Activated T-cell treated with anti-CD3 and anti-CD28 coated beads for 4 hours (primary cell): ENCODE measurements at places on chromosomes 13 and 19.
A peak's percentile ranks its signal among the peaks of the same experiment; 100 is the strongest.

DNA sequence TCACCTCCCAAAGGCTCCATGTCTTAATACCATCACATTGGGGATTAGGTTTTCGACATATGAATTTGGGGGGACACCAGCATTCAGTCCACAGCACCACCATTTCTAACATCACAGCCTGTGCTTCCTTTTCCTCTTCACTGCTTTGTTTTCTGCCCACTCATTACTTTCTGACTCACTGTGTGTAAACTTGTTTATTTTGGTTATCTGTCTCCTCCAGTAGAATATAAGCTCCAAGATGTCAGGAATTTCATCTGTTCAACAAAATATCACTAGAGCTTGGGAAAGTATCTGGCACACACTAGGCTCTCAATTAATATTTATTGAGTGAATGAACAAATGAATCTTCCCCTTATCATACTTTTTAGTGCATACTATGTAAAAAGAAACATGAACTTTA, 152.0 kb downstream of the NUFIP1 start:
- DNase-seq, result no peak

- no peak for DNase-seq
These were observed 16.1 kb upstream of the SLC46A3 start for GRCh38 chr13:28734906-28735305.

- no peak for DNase-seq
These were observed 3.4 kb downstream of the FNDC3A start for GRCh38 chr13:48978942-48979601.

GRCh38 chr13:77811981-77812380, 106.7 kb downstream of the EDNRB start:
- DNase-seq, result no peak

DNA sequence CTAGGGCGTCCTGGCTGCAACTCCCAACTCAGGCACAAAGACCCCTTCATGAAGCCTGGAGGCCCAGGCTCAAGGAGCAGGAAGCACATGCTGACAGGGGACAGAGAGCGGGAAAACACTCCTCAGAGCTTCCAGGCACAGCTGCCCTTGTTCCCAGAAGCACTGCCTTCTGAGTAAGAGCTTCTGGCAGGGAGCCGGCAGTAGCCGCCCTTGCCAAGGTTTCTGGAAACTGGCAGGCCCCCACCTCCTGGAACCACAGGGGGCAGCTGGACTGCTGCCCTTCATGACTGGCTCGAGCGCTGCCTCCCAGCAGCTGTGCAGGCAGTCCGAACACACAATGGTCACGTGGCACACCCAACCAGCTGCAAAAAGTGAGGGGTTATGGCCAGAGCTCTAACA, 33.6 kb upstream of the EPHX3 start:
- no peak for DNase-seq

DNA sequence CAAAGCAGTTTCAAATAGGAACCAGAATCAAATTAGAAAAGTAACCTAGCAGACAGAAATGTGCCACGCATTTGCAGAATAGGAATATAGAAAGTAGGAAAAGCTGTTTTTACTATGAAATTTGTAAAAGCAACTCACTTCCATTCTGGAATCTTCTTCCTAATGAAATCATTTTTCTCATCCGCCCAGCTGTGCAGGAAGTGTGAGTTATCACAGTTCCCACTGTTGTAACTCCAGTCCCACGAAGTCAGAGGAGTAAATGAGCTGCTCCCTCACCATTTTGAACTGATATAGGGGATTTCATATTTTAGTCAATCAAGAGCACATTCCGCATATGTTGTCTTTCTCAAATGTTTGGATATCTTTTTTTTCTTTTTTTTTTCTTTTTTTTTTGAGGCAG, 230.8 kb downstream of the TBC1D4 start:
- DNase-seq, result no peak

DNA sequence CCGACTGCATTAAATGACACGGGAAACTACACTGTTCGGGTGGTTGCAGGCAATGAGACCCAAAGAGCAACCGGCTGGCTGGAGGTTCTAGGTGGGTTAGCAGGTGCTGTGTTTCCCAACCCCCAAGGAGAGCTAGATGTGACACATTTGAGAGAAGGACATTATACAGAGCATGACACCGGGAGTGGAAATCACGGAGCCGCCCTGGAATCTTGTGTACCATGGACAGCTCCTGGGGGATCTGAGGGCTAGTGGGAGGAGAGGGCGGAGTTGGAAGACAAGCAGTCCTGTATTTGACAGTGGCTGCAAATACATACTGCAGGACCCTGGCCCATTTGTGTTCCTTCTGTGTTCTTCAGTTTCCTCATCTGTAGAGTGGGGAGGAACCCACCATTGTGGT, 2.3 kb downstream of the CEACAM18 start:
- DNase-seq, result no peak

DNA sequence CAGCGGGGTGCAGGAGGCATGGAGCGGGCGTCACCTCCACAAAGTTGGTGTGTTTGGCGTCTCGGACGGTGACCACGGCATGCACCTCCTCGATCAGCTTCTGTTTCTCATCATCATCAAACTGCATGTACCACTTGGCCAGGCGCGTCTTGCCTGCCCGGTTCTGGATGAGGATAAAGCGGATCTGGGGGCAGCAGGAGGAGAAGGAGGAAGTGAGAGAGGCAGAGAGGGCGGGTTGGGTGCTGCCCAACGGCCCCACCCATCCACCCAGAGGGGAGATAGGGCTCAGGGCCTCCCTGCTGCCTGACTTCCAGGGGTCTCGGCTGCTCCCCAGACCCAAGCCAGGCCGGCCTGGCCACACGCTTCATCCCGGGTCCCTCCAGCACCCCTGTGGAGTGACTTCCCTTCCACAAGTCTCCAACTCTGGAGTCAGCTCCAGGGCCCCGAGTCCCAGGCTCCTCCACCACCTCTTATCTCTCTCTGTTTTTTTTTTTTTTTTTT, 4.6 kb downstream of the AP2S1 start:
- DNase-seq, result no peak

- DNase-seq, result no peak
These were observed 39.5 kb downstream of the MIPEP start for GRCh38 chr13:23849670-23850069.

DNA sequence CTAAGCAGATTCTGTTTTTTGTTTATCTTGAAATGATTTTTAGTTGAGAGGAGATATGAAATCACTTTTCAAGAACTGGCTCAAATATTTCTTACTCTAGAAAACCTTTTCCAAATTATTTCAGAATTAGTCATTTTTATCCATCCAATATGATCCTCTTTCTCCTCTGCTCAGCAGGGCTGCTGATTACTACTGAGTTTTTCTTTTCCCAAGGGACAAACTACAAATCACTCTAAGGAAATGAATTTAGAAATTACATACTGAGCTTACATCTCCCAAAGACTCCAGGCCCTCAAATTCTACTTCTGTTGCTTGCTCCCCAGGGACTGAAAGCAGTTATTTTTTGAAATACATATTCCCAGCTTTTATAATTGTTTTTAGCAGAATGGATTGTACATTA, 87.4 kb upstream of the UFM1 start:
- DNase-seq, result no peak

- DNase-seq, result no peak
These were observed 47.8 kb upstream of the DIAPH3 start for GRCh38 chr13:60211548-60211947.

DNA sequence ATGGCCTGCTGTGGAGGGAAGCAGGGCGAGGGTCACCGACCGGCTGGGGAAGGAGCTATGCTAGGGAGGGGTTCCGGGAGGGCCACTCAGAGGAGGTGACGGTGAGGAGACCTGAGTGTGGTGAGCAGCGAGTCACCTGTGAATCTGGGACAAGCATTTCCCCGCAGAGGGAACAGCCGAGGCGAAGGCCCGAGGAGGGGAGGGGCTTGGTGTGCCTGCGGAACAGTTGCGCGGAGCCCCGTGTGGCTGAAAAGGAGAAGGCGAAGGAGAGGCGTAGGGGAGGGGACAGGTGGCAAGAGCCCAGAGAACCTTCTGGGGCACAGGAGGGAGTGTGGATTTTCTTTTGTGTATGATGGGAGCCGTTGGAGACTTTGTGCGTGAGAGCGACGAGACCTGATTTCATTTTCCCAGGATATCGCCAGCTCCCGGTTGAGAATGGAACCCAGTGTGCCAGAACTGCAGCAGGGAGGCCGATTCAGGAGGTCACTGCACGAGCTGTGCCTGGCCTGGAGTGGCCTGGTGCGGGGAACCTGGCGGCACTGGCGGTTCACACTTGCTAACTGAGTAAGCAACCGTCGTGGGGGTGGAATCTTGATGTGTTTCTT, 117.7 kb upstream of the ZNF507 start:
- DNase-seq, result no peak

DNA sequence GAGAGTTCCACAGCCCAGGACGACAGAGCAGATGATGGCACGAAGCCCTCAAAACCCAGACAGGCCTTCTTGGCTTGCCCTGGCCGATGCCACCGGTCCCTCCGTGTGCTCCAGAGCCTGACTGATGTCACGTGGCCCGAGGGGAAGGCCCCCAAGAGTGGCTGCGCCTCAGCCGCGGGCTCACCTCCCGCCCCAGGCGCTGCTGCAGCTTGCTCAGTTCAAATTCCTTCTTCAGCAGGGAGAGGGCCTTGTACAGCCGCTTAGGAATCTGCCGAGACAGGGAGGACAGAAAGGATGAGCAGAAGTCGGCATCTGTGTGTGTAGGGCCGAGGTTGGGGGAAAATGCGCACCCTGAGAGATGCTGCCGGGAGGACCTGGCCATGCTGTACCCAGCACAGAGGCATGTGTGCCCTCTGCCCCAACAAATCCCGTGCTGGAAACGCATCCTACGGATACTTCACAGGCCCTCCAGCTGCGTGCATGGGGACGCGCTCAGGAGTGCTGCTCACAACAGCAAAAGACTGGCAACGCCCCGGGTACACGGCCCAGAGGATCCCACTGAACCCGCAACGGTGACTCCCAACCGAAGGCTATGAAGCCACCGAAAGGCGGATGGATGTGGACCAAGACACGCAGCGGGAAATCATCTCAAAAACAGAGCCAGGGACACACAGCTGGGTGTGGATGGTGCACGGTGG, 12.9 kb downstream of the LONP1 start:
- DNase-seq, result no peak

DNA sequence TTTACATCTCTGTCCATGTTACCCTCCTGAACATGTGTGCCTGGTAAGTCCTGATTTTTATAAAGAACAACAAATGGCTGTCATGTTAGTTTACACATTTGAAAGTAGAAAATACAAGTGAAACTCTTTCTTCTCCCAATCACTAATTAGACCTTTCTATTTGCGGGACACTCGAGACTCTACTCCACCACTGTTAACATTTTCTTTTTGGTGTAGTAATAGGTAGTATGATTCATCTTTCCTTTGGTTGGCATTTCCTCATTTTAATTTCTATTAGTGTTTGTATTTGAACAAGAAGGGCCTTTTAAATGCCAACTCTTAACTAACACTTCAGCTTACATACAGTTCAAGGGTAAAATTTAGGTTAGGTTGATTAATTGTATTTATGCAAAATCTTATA, 371.1 kb downstream of the PCDH9 start:
- no peak for DNase-seq

GRCh38 chr13:79812070-79812850, 331.3 kb downstream of the NDFIP2 start:
- no peak for DNase-seq

DNA sequence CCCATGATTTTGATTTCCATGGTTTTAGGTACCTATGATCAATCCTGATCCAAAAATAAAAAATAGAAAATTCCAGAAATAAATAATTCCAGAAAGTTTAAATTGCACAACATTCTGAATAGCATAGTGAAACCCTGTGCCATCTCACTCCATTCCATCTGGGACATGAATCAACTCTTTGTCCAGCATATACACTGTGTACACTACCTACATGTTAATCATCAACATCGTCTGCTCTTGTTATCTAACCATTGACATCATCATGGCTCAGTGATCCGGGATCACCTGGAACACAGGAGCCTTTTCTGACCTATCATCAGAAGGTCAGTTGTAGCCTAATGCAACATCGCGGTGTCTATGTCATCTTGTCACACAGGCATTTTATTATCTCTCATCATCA, 75.6 kb downstream of the MYO16 start:
- no peak for DNase-seq

- peak; percentile 49 for DNase-seq
These were observed 730 bp downstream of the NRTN start for GRCh38 chr19:5805462-5806132.

GRCh38 chr19:35476149-35476548, 14.1 kb downstream of the KRTDAP start:
- no peak for DNase-seq

- DNase-seq, result no peak
These were observed 89.3 kb downstream of the UBL3 start for GRCh38 chr13:29761160-29761559.

DNA sequence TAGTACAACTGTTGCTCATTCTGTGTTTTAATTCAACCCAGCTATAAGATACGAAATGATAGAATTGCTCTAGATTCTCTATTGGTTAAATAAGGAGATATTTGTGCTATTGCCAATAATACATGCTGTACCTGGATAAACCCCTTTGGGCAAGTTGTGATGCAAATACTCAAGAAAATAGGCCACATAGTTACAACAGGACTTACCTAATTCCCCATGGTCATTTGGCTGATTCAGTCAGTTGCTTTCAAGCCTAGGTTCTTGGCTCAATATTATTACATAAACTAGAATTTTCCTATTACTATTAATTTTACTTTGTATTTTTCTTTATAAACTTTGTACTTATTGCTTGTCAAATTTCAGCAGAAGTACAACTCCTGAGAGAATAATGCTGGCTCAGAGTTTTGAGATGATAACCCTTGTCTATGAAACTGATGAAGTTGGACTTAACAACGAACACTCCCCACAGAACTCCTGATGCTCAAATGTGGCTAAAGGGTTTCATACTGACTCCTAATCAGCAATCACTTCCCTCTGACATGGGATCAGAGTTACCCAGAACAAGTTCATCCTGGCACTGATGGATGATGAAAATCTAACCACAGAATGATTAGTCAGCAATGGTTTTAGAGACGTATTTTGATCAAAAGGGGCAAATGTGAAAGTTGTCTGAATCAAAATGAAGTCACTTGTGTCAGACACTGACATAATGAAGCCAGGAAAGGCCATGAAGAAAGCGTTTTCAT, 221.1 kb downstream of the ITGBL1 start:
- DNase-seq, result no peak

- DNase-seq, result no peak
These were observed at the start of gene ARHGEF7 for GRCh38 chr13:111115061-111115964. Gene ARHGEF7, plus strand, starts transcription at chr13:111115310. Its CDS starts 217 bp downstream, at chr13:111115527.

- no peak for DNase-seq
These were observed 844 bp upstream of the ASPDH start for GRCh38 chr19:50514346-50515167.

- no peak for DNase-seq
These were observed 3.9 kb upstream of the B9D2 start for GRCh38 chr19:41367848-41368301.

- no peak for DNase-seq
These were observed 9.0 kb downstream of the EGLN2 start for GRCh38 chr19:40808021-40808325.

DNA sequence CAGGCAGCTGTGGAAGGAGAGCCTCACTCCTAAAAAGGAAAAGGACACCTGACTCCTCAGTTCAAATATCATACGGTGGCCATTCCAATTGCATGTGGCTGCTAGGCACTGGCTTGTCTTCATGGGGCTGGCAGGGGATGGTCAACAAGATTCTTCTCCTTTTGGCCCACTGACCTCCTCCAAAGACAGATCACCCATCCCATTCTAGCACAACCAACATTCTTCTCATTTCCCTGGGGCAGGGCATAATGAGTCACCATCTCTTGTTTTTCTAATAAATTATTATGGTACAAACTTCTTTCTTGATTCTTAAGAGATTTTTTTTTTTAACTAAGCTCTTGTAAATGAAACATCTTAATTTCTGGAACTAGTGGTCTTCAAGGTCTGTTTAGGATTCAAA, 136.7 kb upstream of the NBEA start:
- DNase-seq, result no peak

- DNase-seq, result no peak
These were observed 1.8 kb downstream of the FGF14 start for GRCh38 chr13:102399791-102400674.
